Activated T-helper 17 cell treated with anti-CD3 and anti-CD28 coated beads, Interleukin-2, amount 50 U/mL, for 72 hours (primary cell): ENCODE measurements at places on chromosomes 3 and 15. TPM values are rescaled to one million over a fixed set of nuclear protein-coding genes. Genes with fewer than 3 reads are reported as not detected.

The GRAMD2A gene
- 0.50 TPM for total RNA-seq

The CCR9 gene
- 0.15 TPM for total RNA-seq

The CSPG4 gene
- total RNA-seq = 0.02 TPM

The PTPN23 gene
- total RNA-seq = 32.0 TPM

The WDR49 gene
- 0.71 TPM for total RNA-seq

The WDR93 gene
- not detected for total RNA-seq

The RBP2 gene
- total RNA-seq = not detected

The SPATA12 gene
- not detected for total RNA-seq

The LRRC34 gene
- 1.7 TPM for total RNA-seq

The ATP2B2 gene
- total RNA-seq = not detected

The TMEM40 gene
- total RNA-seq = not detected

The CHST14 gene
- total RNA-seq = 6.0 TPM

The PPP2R3A gene
- total RNA-seq = 0.15 TPM

The RFT1 gene
- total RNA-seq = 24.6 TPM

The BHLHE40 gene
- total RNA-seq = 217 TPM

The PRR20G gene
- total RNA-seq = not detected

The CKMT1B gene
- total RNA-seq = not detected

The TTC23 gene
- total RNA-seq = 0.67 TPM

The SLC22A14 gene
- total RNA-seq = 0.11 TPM

The GRAMD1C gene
- 0.56 TPM for total RNA-seq

The CSNK1G1 gene
- total RNA-seq = 34.5 TPM

The UBE2E2 gene
- total RNA-seq = 2.9 TPM

The LRRN1 gene
- not detected for total RNA-seq

The TJP1 gene
- total RNA-seq = not detected

The GP5 gene
- total RNA-seq = 1.4 TPM

The ZNF385D gene
- total RNA-seq = not detected

The TIMP4 gene
- not detected for total RNA-seq

The HHATL gene
- not detected for total RNA-seq

The CGGBP1 gene
- 103 TPM for total RNA-seq

The ULK3 gene
- 46.7 TPM for total RNA-seq

The BNC1 gene
- total RNA-seq = not detected

The ADAMTS17 gene
- 0.37 TPM for total RNA-seq

The SPTBN5 gene
- 2.4 TPM for total RNA-seq

The CPNE9 gene
- total RNA-seq = 0.54 TPM

The SLC28A1 gene
- total RNA-seq = not detected

The ROBO1 gene
- total RNA-seq = not detected

The AADACL2 gene
- not detected for total RNA-seq

The CCNB2 gene
- total RNA-seq = 72.8 TPM

The RAD51 gene
- total RNA-seq = 40.1 TPM

The CLDN11 gene
- total RNA-seq = not detected

The SNX33 gene
- total RNA-seq = 2.6 TPM

The GOLGA8J gene
- total RNA-seq = not detected

The SMCO1 gene
- not detected for total RNA-seq
